NCI-H526 treated with DMSO at 0.1 percent for 48 hours (cell line): ENCODE measurements at places on chromosomes 5 and 9.
A peak's percentile ranks its signal among the peaks of the same experiment; 100 is the strongest.

DNA sequence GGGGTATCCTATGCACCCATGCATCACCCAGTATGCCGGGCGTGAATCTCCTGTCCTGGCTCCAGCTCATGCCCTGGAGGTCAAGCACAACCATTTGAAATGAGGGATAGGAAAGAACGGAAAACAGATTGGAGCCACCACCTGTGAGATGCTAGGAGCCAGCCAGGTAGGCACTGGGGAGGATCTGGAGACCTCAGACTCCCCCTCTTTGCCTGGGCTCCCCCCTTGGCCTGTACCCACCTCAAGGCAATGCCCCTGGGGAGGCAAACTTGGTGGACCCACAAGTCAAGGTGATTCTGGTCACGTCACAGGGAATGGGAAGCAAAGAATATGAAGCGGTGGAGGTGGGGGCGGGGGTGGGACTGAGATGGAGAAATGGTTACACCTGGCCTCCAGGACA, 92.6 kb downstream of the PAX5 start:
- DNase-seq: no peak

DNA sequence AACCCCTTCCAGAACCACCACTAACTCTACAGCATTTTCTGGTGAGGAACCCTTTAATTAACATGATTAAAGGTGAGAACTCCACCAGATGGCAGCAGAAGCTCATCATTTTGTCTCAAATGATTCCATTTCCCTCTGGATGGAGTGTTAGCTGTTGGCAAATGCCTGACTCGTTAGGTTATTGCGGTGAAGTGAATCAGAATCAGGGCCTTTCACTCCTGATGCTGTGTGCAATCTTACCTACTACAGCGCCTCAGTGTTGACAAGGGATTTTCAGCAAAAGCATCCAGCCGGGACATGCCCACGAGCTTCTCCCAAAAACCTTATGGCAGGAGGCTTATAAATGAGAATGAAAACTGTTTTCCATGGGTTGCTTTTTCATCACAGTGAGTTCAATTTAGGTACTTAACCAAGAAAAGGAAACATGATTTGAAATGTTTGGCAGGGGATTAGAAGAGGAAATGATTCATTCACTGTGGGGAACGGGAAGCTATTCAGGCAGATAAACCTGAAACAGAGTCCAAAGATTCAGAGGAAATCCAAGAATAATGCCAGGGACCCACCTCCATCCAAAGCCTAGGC, 48.0 kb upstream of the CAST start:
- DNase-seq: peak; percentile 0

DNA sequence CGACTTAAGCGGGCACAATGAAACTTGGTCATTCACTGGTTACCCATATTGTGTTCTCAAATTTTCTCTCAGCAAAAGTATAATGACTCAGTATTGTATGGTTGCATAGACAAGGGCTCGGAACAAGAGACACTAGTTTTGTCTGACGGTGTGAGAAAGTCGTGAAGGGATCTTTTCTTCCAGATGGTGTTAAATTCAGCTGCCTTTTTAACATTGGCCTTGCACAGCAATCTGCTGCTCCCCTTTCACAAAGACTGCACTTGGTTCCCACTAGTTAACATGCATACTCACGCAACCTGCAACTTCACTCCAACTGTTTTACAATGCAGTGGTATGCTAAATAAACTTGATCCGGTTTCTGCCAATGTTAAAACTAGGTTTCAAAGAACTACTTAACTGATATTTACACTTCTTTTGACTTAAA, 219.2 kb downstream of the MEF2C start:
- peak; percentile 83 for DNase-seq

GRCh38 chr9:95086564-95086955, 230.9 kb downstream of the FANCC start:
- DNase-seq: no peak

DNA sequence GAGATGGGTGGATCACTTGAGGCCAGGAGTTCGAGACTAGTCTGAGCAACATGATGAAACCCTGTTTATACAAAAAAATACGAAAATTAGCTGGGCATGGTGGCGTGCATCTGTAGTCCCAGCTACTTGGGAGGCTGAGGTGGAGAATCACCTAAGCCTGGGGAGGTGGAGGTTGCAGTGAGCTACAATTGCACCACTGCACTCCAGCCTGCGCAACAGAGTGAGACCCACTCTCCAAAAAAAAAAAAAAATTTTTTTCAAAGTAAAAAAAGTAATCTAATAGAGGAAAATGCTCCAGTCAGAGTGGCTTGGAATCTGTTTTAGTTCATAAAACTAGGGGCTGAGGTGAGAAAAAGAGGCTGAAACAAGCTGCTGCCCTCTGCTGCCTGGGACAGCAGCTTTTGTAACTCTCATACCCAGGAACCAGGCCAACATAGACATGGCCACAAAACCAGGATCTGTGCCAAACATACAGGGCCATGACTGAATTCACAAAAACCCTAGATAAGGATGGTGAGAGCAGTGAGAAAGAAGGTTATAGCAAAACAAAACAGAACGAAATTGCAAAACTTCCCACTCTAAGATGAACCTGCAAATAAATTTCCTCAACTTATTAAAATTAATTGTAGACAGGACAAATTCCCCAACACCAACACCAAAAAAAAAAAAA, 13.1 kb upstream of the DCAF12 start:
- DNase-seq: no peak

GRCh38 chr5:72510610-72511181, 3.5 kb upstream of the ZNF366 start:
- no peak for DNase-seq

DNA sequence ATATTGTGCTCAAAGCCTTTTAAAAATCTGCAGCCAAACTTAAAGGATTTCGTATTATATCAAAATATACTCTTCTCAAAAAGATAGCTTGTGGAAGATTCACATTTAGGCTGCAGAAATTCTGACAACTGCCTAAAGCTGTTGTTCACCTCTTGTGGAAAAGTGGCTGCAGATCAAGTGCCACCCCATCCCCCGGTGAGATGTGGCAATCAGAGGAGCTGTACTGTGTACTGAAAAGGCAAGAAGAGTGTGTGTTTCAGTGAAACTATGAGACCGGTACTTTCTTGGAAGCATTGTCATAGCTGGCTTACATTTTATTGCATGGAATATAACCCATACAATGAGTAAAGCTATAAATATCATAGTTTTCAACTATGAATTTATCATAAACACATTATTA, 64.3 kb downstream of the CDH18 start:
- DNase-seq: no peak

DNA sequence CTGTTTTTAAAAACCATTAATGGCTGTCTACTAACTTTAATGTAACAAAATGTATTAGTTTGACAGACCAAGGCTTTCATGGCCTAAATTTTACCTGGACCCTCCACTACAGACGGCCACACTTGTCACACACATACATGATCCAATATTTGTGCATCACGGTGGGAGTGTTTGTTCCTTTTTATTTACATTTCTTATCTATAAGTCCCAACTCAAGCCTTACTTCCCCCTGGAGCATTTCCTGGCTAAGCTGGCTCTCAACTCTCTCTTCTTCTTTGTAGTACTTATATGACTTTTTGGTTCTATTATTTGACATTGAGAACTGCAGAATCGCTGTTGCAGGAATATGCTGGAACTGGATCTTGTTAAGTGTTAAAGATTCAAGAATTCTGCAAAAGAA, 534.4 kb downstream of the RAB3C start:
- DNase-seq: no peak

DNA sequence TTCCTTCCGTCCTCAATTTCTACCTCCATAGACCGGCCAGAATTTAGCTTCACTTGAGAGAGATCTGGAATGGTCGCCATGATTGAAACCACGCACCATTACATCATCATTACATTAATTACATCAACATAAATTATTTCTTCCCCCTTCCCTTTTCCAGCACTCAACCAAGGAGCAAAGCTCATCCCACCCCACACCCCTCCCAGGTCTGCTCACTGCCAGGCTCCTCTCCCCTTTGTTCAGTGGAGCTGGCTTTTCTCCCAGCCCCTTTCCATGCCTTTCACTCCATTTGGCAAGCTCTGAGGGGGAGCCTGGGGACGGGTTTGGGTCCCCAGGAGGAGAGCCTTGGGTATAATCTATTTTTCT, 8.4 kb downstream of the RACK1 start:
- DNase-seq: no peak

DNA sequence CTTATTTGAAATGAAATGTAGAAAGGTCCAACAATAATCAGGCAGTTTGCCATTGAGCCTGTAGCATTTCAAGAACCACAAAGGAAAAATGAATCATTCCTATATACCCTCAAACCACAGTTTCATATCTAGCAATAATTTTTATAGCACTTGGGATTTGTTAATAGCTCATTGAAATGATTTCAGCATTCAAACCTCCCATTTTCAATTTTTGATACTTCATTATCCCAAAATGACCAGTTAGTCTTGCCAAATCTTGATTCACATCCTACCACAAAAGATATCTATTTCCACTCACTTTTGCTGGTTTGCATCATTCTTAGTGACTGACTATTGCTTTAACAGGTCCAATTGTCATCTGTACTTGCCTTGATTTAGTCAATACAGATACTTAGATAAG, 790.1 kb downstream of the TLE1 start:
- DNase-seq: no peak

- no peak for DNase-seq
These were observed 95.9 kb downstream of the CDH9 start for GRCh38 chr5:26942481-26942880.

- DNase-seq: no peak
These were observed 61.4 kb upstream of the SRP19 start for GRCh38 chr5:112799661-112800060.

- DNase-seq: no peak
These were observed 1.5 kb upstream of the STC2 start for GRCh38 chr5:173329491-173330337.
